ENCODE measurements at places on chromosomes 3 and 15.

DNA sequence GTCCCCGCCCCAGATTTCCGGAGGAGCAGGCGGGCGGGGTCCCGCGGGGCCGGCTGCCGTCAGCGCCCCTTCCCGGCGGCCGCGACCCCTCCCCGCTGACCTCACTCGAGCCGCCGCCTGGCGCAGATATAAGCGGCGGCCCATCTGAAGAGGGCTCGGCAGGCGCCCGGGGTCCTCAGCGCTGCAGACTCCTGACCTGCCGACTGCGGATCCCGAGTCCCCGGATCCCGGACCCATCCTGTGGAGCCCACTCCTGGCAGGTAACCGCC is at the start of gene TRH:
Gene TRH, plus strand, starts transcription at position 157 of the 269 bp plus-strand sequence. CDS start 1,097 bp downstream, outside the sequence.
- DNase-seq = no peak

GRCh38 chr3:119223511-119223910 is 17.2 kb downstream of the B4GALT4 start:
- DNase-seq = no peak

DNA sequence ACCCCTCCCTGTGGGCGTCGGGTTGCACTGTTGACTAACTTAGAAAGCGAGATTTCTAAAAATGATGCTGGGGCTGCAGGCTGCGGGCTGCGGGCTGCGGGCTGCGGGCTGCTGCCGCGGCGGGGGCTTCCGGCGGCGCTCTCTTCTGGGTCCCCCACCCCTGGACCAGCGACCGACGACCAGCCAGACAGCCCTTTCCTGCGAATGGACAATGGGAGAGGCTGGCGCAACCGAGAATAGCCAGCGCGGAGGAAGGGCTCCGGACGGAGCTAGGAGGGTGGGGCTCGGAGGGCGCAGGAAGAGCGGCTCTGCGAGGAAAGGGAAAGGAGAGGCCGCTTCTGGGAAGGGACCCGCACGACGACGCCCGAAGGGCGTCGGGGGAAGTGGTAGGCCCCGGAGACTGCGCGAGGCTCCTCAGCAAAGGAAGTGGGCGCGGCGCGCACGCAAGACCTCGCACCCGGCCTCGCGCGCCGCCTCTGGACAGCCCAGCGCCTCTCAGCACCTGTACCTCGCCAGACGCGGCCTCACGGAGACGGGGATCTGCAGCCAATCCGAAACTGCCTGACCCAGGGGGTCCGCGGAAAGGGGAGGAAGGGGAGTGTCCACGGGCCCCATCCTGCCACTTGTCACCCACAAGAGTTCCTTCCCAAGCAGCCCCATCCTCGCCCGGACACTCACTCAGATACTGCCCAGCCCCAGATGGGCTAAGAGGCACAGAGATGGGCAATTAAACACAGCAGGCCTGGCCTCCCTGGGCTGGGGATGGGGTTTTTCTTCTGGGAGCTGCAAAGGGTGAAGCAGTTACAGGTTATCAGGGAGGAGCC is 70.7 kb downstream of the SLC12A8 start:
- DNase-seq = peak; percentile 69

DNA sequence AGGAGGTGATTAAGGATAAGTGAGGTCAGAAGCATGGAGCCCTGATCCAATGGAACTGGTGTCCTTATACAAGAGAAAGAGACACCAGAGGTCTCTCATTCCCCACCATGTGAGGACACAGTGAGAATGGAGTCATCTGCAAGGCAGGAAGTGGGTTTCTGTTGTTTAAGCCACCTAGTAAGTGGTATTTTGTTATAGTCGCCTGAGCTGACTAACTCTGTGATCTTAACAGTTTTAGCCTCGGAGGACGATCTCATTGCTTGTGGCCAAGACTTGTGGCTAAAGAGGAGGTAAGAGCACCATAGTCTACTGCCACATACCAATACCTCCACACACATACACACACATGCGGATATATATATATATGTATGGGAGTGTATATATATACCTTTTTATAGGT is 73.8 kb downstream of the MCTP2 start:
- peak; percentile 58 for DNase-seq

DNA sequence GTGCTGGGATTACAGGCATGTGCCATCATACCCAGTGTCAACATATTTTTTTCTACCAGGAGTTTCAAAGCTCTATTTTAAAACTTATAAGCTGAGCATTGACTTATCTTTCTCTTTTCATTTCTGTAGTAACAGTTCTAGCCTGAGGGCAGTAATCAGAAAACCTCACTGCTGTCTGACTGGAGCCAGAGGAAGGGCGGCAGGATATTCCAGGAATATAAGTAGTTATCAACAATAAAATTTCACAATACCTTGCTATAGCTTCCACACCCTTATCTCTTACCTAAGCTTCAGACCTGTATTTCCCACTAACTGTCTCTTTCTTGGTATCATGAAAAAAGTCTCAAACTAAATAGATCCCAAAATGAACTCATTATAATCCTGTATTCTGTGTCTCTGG is 5.1 kb upstream of the NEDD4 start:
- no peak for DNase-seq

DNA sequence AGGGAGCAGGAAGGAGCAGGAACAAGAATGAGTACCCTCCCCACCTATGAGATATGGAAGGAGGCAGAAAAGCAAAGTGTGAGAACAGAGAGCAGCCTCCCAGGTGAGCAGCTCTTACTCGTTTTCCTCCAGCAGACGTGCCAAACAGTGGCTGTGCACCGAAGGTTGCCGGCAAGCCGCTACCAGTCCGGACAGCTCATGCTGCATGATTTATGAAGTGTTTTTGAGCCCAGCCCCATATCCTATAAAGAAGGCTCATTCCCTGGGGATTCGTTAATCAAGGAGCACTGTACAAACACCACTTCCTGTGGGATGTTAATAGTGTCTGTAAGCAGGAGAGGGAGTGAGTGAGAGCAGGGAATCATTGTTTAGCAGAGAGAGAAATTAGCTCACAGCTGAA is 118.3 kb upstream of the FOXB1 start:
- no peak for DNase-seq

DNA sequence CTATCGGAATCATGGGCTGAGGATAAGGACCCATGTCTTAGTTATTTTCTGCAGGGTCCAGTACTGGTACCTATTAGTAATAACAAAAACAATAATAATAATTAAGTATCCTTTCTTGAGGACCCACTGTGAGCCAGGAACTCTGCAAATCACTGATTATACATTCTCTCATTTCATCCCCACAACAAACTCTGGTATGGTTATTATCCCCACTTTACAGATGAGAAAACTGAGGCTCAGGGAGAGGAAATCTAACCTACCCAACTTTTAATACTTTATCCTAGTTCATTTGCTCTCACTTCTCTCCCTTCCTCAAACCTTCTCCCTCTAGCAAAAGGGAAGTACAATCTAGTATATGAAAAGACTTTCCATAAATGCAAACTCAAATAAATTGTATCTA is 528.4 kb upstream of the PROK2 start:
- no peak for DNase-seq

DNA sequence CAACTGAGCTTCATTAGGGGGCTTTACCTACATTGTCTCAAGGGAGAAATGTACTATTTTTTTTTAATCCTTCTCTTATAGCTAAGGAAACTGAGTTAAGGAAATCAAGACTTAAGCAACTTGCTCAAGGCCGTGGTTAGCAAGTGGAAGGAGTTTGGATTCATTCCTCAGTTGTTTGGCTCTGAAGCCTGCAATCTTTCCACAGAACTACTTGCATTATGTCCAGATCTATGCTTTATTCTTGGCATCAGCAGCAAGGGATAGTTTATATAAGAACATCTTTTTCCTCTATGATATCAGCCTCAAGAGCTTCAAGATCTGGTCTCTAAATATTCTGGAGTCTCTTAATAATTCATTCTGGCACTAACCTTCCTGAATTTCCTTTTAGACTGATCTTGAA is 182.4 kb downstream of the SV2B start:
- DNase-seq = no peak

DNA sequence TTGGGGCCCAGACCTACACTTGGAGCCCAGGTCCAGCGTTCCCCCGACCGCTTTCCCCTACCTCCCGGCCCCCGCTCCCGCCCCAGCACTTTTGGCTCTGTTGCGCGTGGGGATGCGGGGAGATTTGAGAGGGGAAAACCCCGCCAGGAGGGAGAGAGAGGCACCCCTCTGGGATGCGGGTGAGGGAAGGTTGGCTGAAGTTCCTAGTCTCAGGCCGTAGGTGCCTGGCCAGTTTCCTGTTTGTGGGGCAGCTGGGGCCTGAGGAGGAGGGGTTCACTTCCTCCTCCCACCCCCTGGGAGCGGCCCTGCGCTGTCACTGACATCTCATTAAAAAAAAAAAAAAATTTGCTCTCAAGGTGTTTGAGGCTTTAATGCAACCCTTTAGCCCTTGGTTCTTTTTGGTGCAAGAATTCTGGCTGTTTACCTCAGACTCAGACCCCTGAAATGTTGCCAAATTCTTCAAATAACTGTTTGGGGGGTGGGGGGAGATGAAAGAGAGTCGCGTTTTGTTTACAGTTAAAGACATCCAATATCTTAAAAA is 2.6 kb downstream of the FAM43A start:
- DNase-seq = peak; percentile 39

DNA sequence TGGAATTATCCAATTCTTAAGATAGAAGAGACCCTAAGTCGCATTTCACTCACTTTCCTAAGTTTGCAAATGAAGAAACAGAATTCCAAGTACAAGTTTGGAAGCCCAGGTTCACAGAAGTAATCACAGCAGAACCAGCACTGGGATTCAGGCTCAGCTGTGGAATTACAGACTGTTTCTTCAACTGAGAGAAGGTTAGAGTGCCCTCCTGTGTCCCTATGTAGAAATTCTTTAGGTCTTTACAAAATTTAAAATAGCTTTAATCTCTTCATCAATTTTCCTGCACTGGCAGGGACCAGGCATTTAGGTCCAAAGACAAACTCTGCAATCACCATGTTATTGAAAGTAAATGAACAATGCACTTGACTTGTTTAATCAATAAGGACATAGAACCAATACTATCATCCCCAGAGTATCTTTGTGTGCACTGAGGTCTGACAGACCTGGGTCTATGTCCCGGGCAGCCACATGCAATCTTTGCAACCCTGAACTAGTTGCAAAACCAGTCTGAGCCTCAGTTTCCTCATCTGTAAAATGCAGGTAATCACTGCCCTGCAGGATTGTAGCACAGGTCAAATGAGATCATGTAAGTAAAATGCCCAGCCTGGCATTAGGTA is 96.3 kb upstream of the ZBED2 start:
- peak; percentile 52 for DNase-seq

- no peak for DNase-seq
These were observed 49.5 kb downstream of the ARHGAP31 start for GRCh38 chr3:119343719-119344118.

DNA sequence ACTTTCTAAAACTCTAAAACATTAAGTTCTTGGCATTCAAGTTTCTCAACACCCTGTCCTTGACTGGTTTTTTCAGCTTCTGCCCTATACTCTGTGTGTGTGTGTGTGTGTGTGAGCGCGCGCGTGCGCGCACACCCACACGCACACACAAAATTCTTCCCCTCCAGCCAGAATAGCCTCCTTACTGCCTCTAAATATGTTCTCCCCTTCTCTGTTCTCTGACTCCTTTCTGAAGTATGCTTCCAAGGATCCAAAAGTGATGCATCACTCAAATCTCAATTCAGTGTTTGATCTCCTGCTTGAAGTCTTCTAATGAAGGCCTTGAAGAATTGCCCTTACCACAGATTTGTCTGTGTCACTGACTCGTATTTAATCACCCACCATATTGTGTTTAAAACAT is 129.8 kb downstream of the SLC25A26 start:
- no peak for DNase-seq

- DNase-seq = no peak
These were observed 33.0 kb upstream of the DENND4A start for GRCh38 chr15:65824941-65825544.

GRCh38 chr15:62060896-62061280 is 641 bp upstream of the VPS13C start:
- no peak for DNase-seq

DNA sequence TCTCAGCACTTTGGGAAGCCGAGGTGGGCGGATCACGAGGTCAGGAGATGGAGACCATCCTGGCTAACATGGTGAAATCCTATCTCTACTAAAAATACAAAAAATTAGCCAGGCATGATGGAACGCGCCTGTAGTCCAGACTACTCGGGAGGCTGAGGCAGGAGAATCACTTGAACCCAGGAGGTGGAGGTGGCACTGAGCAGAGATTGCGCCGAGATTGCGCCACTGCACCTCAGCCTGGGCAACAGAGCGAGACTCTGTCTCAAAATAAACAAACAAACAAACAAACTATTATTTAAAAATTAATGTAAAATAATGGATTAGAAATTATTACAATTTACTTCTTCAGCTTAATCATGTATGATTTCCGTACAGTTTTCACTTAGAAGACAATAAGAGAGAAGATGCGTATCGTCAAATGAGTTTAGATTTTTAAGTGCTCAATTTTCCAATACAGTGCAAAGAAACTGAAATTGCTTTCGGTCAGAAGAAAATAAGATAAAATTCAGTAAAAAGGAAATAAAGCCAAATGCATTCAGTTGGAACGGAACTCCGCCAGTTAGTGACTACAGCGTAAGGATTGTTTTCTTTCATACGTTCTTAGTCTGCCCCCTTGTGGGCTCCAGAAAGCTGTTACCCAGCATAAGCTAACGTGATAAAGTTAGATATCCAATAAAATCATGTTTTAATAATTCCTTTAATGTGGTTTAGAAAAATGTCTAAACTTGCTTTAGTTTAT is 24.8 kb downstream of the AADAC start:
- peak; percentile 50 for DNase-seq

DNA sequence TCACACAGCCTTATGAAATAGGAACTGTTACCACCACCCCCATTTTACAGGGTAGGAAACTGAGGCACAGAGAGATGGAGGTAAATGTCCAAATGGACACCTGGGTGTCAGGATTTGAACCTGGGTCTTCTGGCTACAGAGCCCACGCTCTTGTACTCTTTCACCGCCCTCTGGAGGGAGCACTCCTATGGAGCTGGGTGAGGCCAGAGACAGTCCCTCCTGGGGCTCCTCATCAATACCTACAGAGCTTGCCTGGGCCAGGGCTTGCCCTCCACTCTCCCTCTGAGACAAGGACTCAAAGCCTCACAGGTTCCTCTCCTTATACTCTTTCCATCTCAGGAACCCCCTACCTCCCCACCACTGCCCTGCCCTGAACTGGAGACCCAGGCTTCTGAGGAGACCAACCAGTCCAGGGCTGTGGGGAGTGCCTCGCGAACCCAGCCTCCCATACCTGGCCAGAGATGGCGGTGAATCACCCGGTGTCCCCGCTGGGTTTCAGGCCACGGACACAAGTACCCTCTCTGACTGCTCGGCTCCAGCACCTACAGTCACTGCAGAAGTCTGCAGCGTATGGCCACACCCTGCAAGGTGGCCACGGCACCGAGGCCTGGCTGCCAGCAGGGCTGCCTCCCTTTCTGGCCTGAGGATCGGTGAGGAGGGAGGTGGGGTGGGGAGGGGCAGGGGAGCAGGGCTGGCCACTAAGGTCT is 22.1 kb upstream of the ATP2B2 start:
- no peak for DNase-seq

DNA sequence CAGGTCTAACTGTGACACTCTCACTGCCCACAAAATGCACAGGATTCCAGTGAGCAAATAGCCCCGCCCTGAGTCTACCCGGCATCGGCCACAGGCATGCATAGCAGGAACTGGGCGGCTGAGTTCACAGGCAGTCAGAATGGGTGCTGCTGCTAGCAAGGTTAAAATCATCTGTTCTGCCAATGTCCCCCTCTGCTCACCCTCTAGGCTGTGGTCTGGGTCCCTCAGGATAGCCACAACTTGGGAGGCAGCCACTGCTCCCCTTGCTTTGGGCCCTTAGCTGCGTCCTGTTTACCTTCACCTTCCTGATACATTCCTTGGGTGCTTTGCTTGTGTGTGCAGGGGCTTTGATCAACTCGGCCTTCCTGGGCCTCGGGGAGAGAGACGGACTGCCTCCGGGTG is 232.9 kb upstream of the RGMA start:
- DNase-seq = no peak

Data from CD4-positive, alpha-beta T cell treated with Interleukin-17A for 1 hour (primary cell).